ENCODE measurements at places on chromosomes 7 and 10. TPM values are rescaled to one million over a fixed set of nuclear protein-coding genes. Genes with fewer than 3 reads are reported as not detected.

The HTR7 gene
- 15.0 TPM for total RNA-seq

The SPDYE3 gene
- total RNA-seq: not detected

The CFAP43 gene
- total RNA-seq: 0.14 TPM

The FAM241B gene
- total RNA-seq: 2.5 TPM

The TMEM60 gene
- 20.6 TPM for total RNA-seq

The KIAA1217 gene
- total RNA-seq: 17.5 TPM

The GIMAP4 gene
- total RNA-seq: not detected

The SOSTDC1 gene
- total RNA-seq: 0.07 TPM

The BEND7 gene
- total RNA-seq: 0.99 TPM

The SLC35G1 gene
- total RNA-seq: 5.2 TPM

The CRPPA gene
- 0.35 TPM for total RNA-seq

The PRKAG2 gene
- total RNA-seq: 31.6 TPM

The PIP gene
- not detected for total RNA-seq

The ADGRA1 gene
- not detected for total RNA-seq

The CALCR gene
- total RNA-seq: not detected

The DBNL gene
- total RNA-seq: 140 TPM

The PAPOLB gene
- total RNA-seq: not detected

The CYP2C8 gene
- total RNA-seq: 0.07 TPM

The OR2A12 gene
- not detected for total RNA-seq

The SFRP5 gene
- total RNA-seq: not detected

The TMEM176A gene
- total RNA-seq: not detected

The AUTS2 gene
- total RNA-seq: 7.4 TPM

The CACNA2D1 gene
- 2.3 TPM for total RNA-seq

The SYT15 gene
- total RNA-seq: 0.10 TPM

The PLXNA4 gene
- not detected for total RNA-seq

The CDHR3 gene
- 1.7 TPM for total RNA-seq

The CDK13 gene
- total RNA-seq: 36.0 TPM

The MUC12 gene
- total RNA-seq: 0.21 TPM

The GNAT3 gene
- not detected for total RNA-seq

The ABCC2 gene
- 0.92 TPM for total RNA-seq

The SPDYE5 gene
- not detected for total RNA-seq

The ASB15 gene
- not detected for total RNA-seq

The TMEM270 gene
- total RNA-seq: not detected

The EGFR gene
- total RNA-seq: 161 TPM

The ZNF239 gene
- 2.1 TPM for total RNA-seq

The AZGP1 gene
- total RNA-seq: 0.71 TPM

The CNTNAP2 gene
- 0.17 TPM for total RNA-seq

The IL2RA gene
- not detected for total RNA-seq

The CHRM2 gene
- not detected for total RNA-seq

The SKIDA1 gene
- 0.32 TPM for total RNA-seq

The METTL27 gene
- total RNA-seq: 11.8 TPM

The GRM3 gene
- not detected for total RNA-seq

The VPS26A gene
- total RNA-seq: 51.0 TPM

The NAT16 gene
- total RNA-seq: not detected

The PHKG1 gene
- 0.35 TPM for total RNA-seq

The FAM180A gene
- 2.6 TPM for total RNA-seq

The RBP3 gene
- not detected for total RNA-seq

The SEMA4G gene
- total RNA-seq: 1.1 TPM

The PRXL2A gene
- total RNA-seq: 53.7 TPM

The PCGF5 gene
- 13.3 TPM for total RNA-seq
